Activated naive CD4-positive, alpha-beta T cell (primary cell): ENCODE measurements at places on chromosomes 13 and 19.

GRCh38 chr19:3443840-3444694 is 36.3 kb downstream of the SMIM24 start:
- DNase-seq: no peak

- DNase-seq: no peak
These were observed 1.7 kb downstream of the COL4A2 start for GRCh38 chr13:110308656-110309359.

- no peak for DNase-seq
These were observed 1180.3 kb upstream of the PCDH20 start for GRCh38 chr13:62595976-62596375.

GRCh38 chr13:111372651-111373425 is 52.4 kb downstream of the TEX29 start:
- no peak for DNase-seq

DNA sequence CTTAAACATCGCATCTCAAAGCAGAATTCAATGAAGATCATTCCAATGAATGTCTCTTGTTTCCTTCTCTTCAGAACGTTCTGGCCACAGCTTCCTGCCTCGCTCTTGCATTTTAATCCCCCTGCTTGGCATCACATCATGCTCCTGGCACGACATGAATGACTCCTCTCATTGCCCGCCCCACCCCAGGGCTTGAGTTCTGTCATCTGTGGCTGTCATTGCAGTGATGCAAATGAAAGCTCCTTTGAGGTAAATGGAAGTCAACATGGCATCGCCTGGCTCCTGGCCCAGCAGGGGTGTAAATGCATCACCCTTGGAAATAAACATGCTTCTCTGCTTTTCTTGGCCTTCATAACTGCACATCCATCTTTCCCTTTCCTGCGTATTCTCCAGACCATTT is 48.6 kb downstream of the SCEL start:
- no peak for DNase-seq
